T-helper 22 cell (primary cell): ENCODE measurements at places on chromosomes 11 and 22.

DNA sequence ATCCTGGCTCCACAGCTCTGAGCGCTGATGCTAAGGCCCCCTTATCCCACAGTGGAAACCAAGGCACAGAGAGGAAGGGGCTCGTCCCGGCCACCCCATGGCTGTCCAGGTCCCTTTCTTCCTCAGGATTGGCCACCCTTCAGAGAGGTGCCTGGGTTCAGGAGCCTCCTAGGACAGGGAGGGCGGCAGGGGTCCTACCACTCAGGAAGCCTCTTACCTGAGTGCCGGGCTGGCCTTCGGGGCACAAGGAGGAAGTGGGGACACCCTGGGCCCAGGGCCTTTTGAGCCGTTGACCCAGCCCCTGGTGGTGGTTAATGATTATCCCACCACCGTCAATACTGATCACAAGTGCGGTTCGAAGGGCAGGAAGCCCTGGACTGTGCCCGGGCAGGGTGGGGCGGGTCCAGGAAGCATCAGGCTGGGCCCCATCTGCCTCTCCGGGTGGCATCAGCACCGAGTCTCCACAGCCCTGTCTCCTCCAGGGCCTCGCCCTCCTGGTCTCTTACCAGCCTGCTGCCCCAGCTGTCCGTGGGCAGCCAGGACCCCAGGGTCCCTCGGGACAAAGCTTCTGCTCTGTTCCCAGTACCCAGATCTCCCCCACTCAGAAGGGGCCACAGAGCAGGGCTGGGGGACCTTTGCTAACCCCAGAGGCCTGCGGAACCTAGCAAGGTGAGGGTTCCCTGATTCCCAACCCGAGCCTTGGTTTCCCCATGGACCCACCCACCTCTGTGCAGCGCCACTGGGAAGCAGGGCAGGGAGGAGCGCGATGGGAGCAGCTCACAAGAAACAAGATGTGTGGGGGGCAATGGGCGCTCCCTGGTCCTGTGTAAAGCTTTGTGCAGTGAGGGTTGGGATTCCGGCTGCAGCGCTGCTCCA, 15.0 kb upstream of the EHD1 start:
- DNase-seq = no peak

DNA sequence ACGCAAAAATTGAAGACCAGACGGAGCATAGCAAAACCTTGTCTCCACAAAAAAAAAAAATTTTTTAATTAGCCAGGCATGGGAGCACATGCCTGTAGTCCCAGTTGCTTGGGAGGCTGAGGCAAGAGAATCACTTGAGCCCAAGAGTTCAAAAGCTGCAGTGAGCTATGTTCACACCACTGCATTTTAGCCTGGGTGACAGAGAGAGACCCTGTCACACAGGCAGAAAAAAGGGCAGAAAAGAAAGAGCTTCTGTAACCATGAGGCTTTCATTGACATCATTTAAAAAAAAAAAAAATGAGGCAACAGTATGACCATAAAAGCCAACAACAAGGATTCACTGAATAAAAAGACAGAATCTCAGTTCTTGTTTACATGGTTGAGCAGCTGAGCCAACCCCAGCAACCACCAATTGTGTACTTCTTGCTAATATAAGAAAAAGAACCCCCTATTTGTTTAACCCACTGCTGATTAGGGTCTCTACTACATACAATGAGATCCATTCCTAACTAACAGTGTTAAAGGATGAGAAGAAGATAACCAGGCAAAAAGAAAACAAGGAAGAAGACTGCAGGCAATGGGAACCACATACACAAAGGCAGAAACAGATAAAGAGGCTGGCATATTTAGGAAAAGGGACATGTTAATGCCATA, 86.2 kb upstream of the SCUBE2 start:
- no peak for DNase-seq

DNA sequence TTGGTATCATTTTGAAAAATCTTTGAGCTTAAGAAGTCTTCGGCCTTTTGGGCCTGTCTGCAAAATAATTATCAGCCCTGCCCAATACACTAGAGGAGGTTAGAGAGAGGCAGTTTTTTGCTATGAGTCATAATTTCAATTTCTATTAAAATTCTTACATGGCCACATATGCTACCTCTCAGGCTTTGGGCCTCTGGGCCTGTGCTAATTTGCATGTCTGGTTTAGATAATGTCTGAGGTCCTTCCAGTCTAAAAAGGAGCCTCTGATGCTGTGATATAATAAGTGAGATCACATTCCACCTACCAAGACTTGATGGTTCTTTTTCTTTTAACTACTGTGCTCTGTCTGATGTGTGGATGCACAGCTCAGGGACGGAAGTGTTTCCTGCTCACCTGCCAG, 70.8 kb downstream of the KCNJ1 start:
- DNase-seq = no peak

DNA sequence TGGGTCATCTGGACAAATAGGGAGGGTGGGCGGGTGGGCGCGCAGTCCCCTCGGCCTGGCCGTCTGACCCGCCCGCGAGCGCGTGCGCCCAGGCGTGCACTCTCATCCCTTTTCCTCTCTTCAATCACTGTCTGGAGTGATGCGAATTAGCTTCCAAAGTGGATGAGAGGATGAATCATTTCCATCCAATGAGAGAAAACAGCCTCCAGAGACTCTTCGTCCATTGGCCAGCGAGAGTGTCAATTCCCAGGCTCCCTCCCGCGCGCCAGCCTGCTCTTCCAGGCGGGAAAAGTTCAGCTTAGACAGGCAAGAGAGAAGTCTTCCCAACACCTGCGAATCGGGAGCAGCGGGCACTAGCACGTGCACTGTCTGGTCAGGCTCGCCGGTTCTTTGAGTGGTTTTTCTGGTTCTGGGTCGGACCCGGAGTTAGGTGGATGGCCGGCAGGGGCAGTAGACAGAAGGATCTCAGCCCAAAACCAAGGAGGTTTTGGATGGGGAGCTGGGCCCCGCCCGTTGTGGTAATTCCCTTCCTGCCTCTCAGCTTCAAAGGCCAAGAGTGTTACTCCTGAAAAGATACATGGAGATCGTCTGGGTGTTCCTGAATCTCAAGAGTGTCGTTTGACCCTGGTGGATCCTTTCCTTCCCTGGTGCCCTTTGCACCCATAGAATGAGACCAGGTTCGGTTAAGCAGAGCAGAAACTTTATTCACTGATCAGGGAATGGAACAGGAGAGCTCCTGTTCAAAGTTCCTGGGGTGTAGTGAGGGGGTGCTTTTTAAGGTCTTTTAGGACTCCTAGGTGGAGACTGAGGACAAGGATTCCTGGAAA, 33.4 kb upstream of the GLYATL1 start:
- no peak for DNase-seq

GRCh38 chr22:21457023-21457787, 10.0 kb upstream of the TMEM191C start:
- no peak for DNase-seq

GRCh38 chr11:12876988-12877387, 132.1 kb upstream of the RASSF10 start:
- DNase-seq = no peak

GRCh38 chr11:119550053-119550752, 127.2 kb upstream of the THY1 start:
- no peak for DNase-seq

DNA sequence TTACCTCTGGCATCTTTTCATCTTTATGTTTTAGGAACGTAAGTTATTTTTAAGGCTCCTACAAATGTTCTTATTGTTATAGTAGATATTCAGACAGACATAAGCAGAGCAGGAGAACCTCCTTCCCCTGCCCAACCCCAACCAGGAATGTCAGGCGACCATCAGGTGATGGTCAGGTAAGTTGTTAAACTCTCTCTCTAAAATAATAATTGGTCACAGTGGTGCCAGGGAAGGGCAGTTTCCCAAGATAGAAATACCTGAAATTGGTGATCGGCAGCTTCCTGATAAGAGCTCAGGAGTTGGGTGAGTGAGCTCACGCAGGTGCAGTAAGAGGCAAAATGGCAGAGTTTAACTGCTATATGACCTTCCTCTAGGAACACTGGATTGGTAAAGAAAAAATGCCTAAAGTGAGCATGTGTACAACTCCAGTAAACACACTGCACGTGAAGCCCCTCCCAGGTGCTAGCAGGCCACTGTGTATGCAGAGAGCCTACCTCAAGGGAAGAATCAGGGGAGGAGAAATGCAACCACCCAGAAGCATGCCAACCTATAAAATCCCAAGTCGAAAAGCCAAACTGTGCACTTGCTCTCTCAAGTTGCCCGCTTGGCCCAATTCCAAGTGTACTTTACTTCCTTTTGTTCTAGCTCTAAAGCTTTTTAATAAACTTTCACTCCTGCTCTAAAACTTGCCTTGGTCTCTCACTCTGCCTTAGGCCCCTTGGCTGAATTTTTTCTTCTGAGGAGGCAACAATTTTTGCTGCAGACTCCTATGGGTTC, 273.9 kb downstream of the SBF2 start:
- DNase-seq = no peak

DNA sequence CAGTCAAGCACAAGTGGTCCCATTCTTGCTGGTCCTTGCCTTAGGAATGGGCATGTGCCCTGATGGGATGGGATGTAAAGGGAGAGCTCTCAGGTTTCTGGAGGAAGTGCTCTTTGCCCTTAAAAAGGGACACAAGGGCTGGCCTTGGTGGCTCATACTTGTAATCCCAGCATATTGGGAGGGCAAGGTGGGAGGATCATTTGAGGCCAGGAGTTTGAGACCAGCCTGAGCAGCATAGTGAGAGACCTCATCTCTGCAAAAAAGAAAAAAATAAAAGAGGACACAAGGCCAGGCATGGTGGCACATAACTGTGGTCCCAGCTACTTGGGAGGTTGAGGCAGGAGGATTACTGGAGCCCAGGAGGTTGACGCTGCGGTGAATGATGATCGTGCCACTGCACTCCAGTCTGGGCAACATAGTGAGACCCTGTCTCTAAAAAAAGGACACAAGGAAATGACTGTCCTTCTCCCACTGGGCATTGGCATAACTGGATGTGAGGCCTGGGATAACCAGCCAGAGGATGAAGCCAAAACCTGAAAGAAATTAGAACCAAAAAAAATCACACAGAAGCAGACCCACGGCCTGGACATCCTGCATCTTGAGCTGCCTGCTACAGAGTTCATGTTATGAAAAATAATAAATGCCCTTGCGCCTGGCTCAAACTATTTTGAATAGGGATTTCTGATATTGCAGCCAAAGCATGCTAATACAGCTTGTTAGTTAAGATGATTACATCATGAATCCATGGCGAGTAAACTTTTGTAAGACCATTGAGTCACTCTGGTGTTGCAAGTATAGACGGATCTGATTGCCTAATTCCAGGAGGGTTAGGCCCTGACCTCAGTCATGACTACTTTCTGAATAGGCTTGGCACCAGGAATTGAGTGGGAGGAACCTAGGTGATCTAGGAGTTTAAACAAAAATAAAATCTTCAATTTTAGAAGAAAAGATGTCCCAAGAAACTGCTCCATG, 12.9 kb upstream of the CRKL start:
- no peak for DNase-seq

- no peak for DNase-seq
Measured at GRCh38 chr11:64794526-64794925, 8.5 kb downstream of the MAP4K2 start.

GRCh38 chr11:45828996-45829395, 18.3 kb upstream of the CRY2 start:
- no peak for DNase-seq

DNA sequence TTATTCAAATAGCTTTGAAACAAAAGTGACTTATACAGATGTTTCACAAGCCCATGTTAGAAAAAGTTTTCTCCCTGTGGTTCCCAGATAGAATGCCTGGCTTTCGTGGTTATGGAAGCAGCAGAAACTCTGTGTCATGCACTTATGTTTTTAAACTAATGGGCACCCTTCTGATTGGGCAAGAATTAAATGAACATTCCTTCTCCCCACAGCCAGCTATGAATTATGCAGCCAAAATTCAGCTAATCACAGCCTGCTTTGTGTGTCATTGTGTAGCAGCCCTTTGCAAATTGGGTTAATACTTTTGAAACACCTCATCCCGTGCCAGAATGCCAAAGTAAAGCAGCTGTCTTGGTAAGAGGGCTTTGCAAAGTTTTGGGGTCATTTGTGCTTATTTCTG, 46.9 kb downstream of the PANX1 start:
- DNase-seq = no peak

GRCh38 chr11:67082071-67082791, 25.6 kb downstream of the RHOD start:
- DNase-seq = no peak

DNA sequence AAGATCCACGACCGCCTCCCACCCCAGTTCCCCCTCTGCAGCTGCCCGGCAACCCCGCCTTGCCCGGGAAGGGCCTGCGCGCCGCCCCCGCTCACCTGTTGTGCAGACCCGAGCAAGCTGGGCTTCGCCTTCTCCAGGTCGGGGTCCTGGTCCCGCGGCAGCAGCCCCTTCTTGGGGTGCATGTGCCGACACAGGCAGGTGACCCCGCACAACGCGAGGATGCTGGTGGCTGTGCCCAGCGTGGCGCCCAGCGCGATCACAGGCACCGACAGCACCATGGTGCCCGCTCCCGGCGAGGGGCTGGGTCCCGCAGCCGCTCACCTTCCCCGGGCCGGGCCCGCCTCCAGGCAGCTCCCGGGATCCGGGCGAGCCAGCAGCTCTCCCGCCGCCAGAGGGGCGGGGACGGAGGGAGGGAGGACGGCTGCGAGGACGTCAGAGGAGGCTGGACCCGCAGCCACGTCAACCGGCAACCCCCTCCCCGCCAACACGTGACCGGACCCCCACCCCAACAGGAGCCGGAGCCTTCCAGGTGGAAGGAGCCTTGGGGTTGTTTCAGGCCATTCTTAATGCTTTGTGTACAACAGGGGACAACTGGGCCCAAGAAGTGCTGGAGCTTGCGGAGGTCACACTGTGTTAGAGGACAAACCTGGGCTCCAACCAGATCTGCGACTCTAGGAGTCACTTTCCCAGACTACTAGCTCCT, at the start of gene SYT13:
Gene SYT13 (minus strand): TSS at position 412 of the 703 bp plus-strand sequence. CDS start 134 bp downstream, at position 278.
- DNase-seq = no peak

GRCh38 chr11:122879785-122880184, 2.8 kb upstream of the JHY start:
- no peak for DNase-seq

DNA sequence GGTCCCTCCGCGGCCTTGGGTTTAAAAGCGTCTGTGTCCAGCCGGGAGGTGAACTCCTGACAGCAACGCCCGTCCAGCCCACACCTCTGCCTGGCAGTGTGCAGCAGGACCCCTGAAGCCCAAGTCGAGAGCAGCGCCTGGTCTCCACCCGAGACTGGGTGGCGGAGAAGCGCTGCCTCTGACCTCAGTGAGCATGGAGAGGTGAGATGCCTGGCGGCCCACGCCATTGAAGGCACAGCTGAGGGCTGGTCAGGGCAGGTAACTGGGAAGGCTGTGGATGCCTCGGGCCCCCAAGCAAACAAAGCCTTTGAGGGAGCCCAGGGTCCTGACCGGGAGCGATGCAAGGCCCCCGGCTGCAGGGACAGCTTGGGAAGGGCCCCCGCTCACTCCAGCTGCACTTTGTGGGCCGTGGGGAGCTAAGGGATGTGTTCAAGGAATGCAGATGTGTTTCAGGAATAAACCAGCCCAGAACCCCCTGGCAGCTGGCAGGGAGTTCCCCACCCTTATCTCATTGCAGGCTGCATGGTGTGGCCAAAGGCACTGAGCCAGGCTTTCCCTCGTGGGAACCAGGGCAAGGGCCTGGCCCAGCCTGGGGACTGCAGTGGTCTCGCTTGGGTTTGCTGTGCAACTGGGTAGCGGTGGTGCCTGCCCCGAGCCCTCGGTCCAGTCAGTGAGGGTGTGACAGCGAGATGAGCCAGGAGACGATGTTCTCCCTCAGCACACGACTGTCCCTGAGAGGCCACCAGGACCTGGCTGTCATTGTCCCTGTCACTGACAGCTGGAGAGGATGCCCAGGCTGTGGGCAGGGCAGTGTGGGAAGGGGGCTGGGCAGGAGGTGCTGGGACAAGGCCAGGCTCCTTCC, 92.5 kb downstream of the WNT7B start:
- no peak for DNase-seq

GRCh38 chr11:7964261-7964660, 986 bp downstream of the NLRP10 start:
- no peak for DNase-seq
